ENCODE measurements at places on chromosomes 11 and 22. TPM values are rescaled to one million over a fixed set of nuclear protein-coding genes. Genes with fewer than 3 reads are reported as not detected.

The HEPHL1 gene
- not detected for total RNA-seq

The TRIM68 gene
- 17.7 TPM for total RNA-seq

The SORL1 gene
- 195 TPM for total RNA-seq

The XKR3 gene
- not detected for total RNA-seq

The ZC3H12C gene
- total RNA-seq, result 0.28 TPM

The CELSR1 gene
- 0.31 TPM for total RNA-seq

The EMID1 gene
- total RNA-seq, result not detected

The SCGB1A1 gene
- not detected for total RNA-seq

The TBX10 gene
- total RNA-seq, result not detected

The CRYBA4 gene
- not detected for total RNA-seq

The KCNJ4 gene
- not detected for total RNA-seq

The HTR3A gene
- total RNA-seq, result not detected

The DDI1 gene
- total RNA-seq, result not detected

The COA4 gene
- 62.5 TPM for total RNA-seq

The ABCC8 gene
- total RNA-seq, result not detected

GRCh38 chr22:42372976-42373375, 59.2 kb downstream of the NFAM1 start:
- H3K27ac ChIP-seq, result no peak overlapping the region
- H3K4me1 ChIP-seq, result peaks cover 11% of the 10 kb centered on the region
- H3K4me3 ChIP-seq, result no peak overlapping the region
- no peak for DNase-seq

GRCh38 chr11:112522536-112522935, 261.9 kb upstream of the PLET1 start:
- peaks cover 11% of the 10 kb centered on the region for H3K27me3 ChIP-seq
- no peak for DNase-seq
- peaks cover 2% of the 10 kb centered on the region for H3K4me1 ChIP-seq
- H3K4me3 ChIP-seq, result no peak overlapping the region

GRCh38 chr11:85628771-85629341, 463 bp downstream of the TMEM126B start:
- peaks cover 16% of the 10 kb centered on the region for H3K36me3 ChIP-seq
- peaks cover 2% of the 10 kb centered on the region for H3K27me3 ChIP-seq
- peaks cover 32% of the 10 kb centered on the region for H3K4me1 ChIP-seq
- H3K27ac ChIP-seq, result peak overlapping the region; percentile 95

DNA sequence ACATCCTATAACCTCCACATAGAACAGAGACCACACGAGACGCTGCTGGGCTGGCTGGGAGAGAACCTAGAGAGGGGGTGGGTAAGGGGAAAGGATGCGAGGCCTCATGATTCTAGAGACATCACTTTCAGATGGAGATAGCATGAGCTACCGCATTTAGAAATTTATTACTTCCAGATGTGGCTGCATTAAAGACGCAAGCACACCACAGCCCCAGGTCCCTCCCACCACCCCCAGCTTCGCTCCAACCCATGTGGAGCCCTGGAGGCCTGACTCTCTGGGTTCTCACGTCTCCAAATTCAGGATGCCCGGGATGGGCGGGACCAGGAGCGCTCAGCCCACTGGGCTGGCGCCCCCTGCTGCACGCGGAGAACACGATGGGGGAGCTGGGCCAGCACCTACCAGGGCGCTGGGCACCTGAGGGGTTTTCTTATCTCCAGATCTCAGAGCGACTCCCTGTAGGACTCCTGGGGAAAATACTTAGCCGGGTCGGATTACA, 13.6 kb downstream of the MRPL21 start:
- H3K27me3 ChIP-seq, result no peaks in the 10 kb centered on the region
- H3K4me3 ChIP-seq, result no peak overlapping the region
- no peak for DNase-seq
- no peak overlapping the region for H3K27ac ChIP-seq
- peaks cover 13% of the 10 kb centered on the region for H3K36me3 ChIP-seq

GRCh38 chr22:47776329-47776728, 1013.9 kb downstream of the TBC1D22A start:
- H3K36me3 ChIP-seq, result no peaks in the 10 kb centered on the region
- no peaks in the 10 kb centered on the region for H3K27me3 ChIP-seq
- no peak for DNase-seq
- H3K4me3 ChIP-seq, result no peak overlapping the region

DNA sequence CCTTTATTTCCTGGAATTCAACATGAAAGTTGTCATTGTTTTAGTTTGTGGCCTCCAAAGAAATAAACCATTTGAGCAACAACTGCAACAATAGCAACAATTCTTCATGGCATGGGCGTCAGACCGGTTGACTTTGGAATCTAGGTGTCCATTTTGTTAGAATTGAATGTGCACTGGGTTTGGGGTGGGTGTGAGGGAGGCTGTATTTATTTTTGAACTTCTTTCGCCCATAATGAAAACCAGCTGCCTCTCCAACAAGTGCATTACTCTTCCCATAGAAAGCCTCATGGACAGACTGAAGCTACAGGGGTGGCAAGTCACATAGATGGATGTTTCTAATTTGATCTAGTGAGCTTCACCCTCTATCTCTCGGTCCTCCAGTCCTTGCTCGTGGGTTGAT, 85.4 kb downstream of the ADAMTS15 start:
- H3K27me3 ChIP-seq, result peaks cover 17% of the 10 kb centered on the region
- H3K4me1 ChIP-seq, result peaks cover 1% of the 10 kb centered on the region
- no peak overlapping the region for H3K4me3 ChIP-seq
- H3K27ac ChIP-seq, result no peak overlapping the region
- H3K36me3 ChIP-seq, result no peaks in the 10 kb centered on the region

GRCh38 chr11:122046438-122046837, 69.6 kb downstream of the BLID start:
- no peak overlapping the region for H3K27ac ChIP-seq
- peaks cover 6% of the 10 kb centered on the region for H3K27me3 ChIP-seq
- no peak overlapping the region for H3K4me3 ChIP-seq
- DNase-seq, result no peak
- H3K36me3 ChIP-seq, result no peaks in the 10 kb centered on the region
- H3K4me1 ChIP-seq, result no peaks in the 10 kb centered on the region

DNA sequence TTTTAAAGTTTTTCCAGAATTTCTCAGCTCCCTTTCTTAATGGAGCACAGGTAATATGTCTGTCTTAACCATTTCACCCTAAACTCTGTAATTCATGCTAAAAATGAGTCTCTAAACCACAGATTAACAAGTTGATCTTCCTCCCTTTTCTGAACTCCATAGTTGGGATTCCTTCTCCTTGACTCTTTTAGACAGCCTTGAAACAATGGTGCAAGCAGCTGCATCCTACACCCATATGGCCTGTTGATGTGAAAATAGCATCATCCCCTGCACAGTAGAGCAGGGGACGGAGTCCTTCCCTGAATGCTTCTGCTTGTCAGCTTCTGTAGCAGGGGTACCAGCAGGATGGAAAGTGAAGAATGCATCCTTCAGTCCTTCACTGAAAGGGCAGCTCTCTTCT, 192.8 kb upstream of the SORL1-AS1 start:
- no peak overlapping the region for H3K27ac ChIP-seq
- no peak for DNase-seq
- no peaks in the 10 kb centered on the region for H3K36me3 ChIP-seq
- H3K27me3 ChIP-seq, result no peaks in the 10 kb centered on the region
- H3K4me3 ChIP-seq, result no peak overlapping the region

GRCh38 chr22:19522190-19522880, 1.9 kb downstream of the CLDN5 start:
- peaks cover 3% of the 10 kb centered on the region for H3K36me3 ChIP-seq
- peak overlapping the region; percentile 12 for H3K4me3 ChIP-seq
- H3K4me1 ChIP-seq, result peaks cover 2% of the 10 kb centered on the region
- no peak overlapping the region for H3K27ac ChIP-seq
- peaks cover 24% of the 10 kb centered on the region for H3K27me3 ChIP-seq

- peaks cover 12% of the 10 kb centered on the region for H3K27me3 ChIP-seq
- no peak overlapping the region for H3K4me3 ChIP-seq
- H3K27ac ChIP-seq, result no peak overlapping the region
- no peaks in the 10 kb centered on the region for H3K4me1 ChIP-seq
- no peaks in the 10 kb centered on the region for H3K36me3 ChIP-seq
- no peak for DNase-seq
These were observed 27.2 kb upstream of the NCAM1 start for GRCh38 chr11:112933970-112934369.

DNA sequence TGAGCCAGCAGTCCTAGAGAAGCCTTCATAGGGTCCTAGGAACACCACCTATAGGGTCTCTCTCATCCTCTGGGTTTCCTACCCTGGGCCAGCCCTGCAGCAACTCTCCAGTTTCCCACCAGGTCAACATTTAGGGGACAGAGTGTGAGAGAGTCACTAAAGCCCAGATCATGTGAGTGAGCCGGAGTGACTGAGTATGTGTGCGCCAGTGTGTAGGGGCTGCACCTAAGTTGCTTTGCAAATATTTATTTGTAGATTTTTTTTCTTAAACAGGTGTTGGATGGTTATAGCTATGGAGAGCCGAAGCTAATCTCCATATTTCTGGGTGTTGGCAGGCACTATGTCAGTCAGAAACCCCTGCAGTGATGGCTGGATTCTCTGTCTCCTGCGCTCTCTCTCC, 232.5 kb upstream of the NCAM1 start:
- no peak overlapping the region for H3K27ac ChIP-seq
- no peaks in the 10 kb centered on the region for H3K4me1 ChIP-seq
- peaks cover 4% of the 10 kb centered on the region for H3K27me3 ChIP-seq
- H3K4me3 ChIP-seq, result no peak overlapping the region
- DNase-seq, result no peak

- peak; percentile 81 for DNase-seq
- no peaks in the 10 kb centered on the region for H3K36me3 ChIP-seq
- peaks cover 67% of the 10 kb centered on the region for H3K4me1 ChIP-seq
- no peaks in the 10 kb centered on the region for H3K27me3 ChIP-seq
- H3K27ac ChIP-seq, result peak overlapping the region; percentile 96
These were observed 14.6 kb upstream of the MIAT start for GRCh38 chr22:26642465-26643417.

- H3K36me3 ChIP-seq, result no peaks in the 10 kb centered on the region
- H3K4me3 ChIP-seq, result no peak overlapping the region
- no peaks in the 10 kb centered on the region for H3K4me1 ChIP-seq
- peaks cover 19% of the 10 kb centered on the region for H3K27me3 ChIP-seq
These were observed 81.3 kb downstream of the MYO18B start for GRCh38 chr22:25823276-25823675.

GRCh38 chr11:85249482-85249881, 377.7 kb downstream of the DLG2 start:
- no peak overlapping the region for H3K27ac ChIP-seq
- no peak overlapping the region for H3K4me3 ChIP-seq
- no peaks in the 10 kb centered on the region for H3K4me1 ChIP-seq
- no peaks in the 10 kb centered on the region for H3K27me3 ChIP-seq
- no peaks in the 10 kb centered on the region for H3K36me3 ChIP-seq

- no peak overlapping the region for H3K4me3 ChIP-seq
- H3K4me1 ChIP-seq, result no peaks in the 10 kb centered on the region
- no peak overlapping the region for H3K27ac ChIP-seq
- H3K36me3 ChIP-seq, result no peaks in the 10 kb centered on the region
- H3K27me3 ChIP-seq, result peaks cover 22% of the 10 kb centered on the region
- DNase-seq, result no peak
These were observed 2.4 kb downstream of the SLC16A8 start for GRCh38 chr22:38081636-38081940.

DNA sequence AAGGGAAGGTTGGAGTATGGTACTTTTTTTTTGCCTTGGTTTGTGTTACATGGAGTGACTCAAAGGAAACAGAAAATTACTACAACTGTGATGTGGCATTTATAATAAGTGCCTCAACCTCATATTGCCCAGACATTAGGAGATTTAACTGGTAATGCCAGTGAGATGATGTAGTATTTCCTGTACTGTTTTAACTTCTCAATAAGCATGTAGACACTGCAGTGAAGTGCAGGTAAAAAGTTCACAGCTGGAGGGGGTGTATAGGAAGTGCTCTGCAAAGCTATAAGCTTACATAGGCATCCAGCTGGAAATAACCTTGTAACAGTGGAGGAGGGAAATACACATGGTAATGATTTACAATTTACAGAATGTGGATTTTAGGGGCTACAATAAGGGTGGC, 138.2 kb upstream of the MTMR2 start:
- peaks cover 33% of the 10 kb centered on the region for H3K4me1 ChIP-seq
- DNase-seq, result no peak

DNA sequence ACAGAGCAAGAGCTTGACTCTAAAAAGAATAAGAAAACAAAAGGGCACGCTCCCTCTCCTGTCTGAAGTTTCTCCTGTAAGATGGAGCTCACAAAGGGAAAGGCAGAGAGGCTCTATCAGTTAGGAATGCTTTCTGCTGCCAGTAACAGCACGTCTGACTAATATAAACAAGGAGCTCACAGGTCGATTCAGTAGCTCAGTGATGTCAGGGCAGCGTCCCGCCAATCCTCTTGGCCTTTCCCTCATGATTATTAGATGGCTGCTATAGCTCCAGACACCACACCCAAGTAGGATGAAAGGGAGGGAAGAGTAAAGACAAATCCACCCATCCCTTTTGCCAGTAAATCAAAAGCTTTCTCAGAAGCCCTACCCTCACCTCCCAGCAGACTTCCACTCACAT, 51.3 kb upstream of the HMGXB4 start:
- no peaks in the 10 kb centered on the region for H3K4me1 ChIP-seq
- peaks cover 4% of the 10 kb centered on the region for H3K27me3 ChIP-seq
- H3K27ac ChIP-seq, result no peak overlapping the region

- H3K4me3 ChIP-seq, result no peak overlapping the region
- no peak for DNase-seq
- no peaks in the 10 kb centered on the region for H3K4me1 ChIP-seq
- H3K27me3 ChIP-seq, result peaks cover 7% of the 10 kb centered on the region
- H3K36me3 ChIP-seq, result no peaks in the 10 kb centered on the region
These were observed 91.0 kb upstream of the CARD18 start for GRCh38 chr11:105230586-105230985.

DNA sequence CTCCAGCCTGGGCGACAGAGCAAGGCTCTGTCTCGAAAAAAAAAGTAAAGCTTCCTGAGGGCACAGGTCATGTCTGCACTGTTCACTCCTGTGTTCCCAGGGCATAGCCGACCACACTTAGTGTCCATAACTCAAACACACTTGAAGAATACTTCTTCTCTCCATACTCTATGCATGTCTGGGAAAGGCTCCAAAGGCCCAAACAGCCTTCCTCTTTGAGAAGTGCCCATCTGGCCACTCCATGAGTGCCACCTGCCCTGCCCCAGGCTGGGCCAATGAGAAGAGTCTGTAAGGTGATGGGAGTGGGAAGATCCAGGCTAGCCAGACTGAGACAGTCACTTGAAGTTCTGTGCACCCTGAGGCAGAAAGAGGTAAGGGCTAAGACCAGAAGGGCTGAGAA, 24.7 kb downstream of the DGCR2 start:
- no peaks in the 10 kb centered on the region for H3K27me3 ChIP-seq
- DNase-seq, result no peak
- H3K27ac ChIP-seq, result no peak overlapping the region
- H3K36me3 ChIP-seq, result peaks cover 18% of the 10 kb centered on the region
- no peak overlapping the region for H3K4me3 ChIP-seq

- no peaks in the 10 kb centered on the region for H3K27me3 ChIP-seq
- DNase-seq, result no peak
- H3K27ac ChIP-seq, result no peak overlapping the region
- no peak overlapping the region for H3K4me3 ChIP-seq
These were observed 100.7 kb upstream of the ANO3 start for GRCh38 chr11:26231252-26231661.
